Mammary epithelial cell (primary cell): ENCODE measurements at places on chromosomes 2 and 18. TPM values are rescaled to one million over a fixed set of nuclear protein-coding genes. Genes with fewer than 3 reads are reported as not detected.

DNA sequence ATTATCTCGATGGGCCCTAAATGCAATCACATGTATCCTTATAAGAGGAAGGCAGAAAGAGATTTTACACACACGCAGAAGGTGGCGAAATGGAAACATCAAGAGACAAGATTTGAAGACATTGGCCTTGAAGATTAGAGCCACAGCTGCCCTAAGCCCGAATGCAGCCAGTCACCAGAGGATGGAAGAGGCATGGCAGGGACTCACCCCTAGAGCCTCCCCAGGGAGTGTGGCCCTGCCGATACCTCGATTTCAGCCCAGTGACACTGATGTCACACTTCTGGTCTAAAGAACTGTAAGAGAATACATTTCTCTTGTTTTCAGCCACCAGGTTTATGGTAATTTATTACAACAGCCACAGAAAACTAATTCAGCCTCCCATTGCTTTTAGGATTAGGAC is 17.4 kb downstream of the TTC39C start:
- DNase-seq = no peak

DNA sequence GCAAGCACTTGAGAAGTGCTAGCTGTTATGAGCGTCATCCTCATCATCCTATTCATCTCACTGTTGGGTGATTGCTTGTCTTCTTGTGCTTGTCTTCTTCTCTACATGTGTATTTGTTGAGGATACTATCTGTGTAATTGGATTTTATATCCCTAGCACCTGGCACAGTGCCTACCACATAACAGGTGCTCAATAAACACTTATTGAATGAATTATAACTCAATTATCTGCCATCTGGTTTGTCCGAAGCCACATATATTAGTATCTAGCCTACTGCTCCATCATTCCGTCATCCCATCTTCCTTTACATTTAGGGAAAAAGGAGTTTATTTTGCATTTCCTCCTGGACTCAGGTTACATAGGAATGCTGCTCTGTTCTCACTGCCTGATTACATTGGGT is 330.4 kb upstream of the ETAA1 start:
- DNase-seq = no peak

DNA sequence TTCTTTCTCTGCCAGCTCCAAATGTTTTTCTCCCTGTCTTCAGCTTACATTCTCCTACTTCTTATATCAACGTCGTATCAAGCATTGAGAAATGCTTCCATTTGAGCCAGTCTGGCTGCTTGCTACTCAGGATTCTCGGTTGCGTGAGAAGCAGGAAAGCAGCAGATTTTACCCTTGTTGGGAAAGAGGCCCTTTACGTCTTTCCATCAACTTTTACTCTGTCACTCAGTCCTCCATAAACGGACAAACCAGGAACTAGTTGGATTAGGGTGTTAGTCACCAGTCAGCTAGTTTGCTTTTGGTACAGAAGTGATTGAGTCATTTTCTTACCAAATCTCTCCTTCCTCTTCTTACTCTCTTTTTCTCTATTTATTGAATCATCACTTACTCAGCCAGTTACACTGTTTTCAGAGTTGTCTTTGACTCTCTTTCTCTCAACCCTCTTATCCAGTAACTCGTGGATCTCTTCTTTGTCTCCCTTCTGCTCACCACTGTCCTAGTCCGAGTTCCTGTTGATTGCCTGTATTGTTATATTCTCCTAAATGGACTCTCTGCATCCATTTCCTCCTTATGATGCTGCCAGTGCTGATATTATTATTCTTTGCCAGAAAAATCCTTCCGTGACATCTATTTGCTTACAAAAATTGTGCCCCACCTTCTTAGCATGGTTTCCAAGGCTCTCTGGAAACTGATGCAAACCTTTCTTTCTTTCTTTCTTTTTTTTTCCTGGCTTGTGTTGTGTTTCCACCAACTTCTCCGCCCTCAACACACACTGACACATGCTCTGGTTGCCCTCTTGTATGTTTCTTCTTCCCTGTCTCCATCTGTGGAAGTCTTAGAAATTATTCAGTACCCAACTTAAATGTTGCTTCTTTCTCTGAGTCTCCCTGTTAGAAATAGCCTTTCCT is 61.5 kb downstream of the VRK2 start:
- peak; percentile 89 for DNase-seq

GRCh38 chr2:121400201-121400600 is 115.2 kb upstream of the TFCP2L1 start:
- DNase-seq = no peak

The CIB4 gene
- not detected for total RNA-seq

The DAW1 gene
- not detected in 2 replicates for total RNA-seq

- no peak for DNase-seq
Measured at GRCh38 chr2:188481474-188481873, 189.8 kb downstream of the GULP1 start.

The MYCN gene
- not detected in 2 replicates for total RNA-seq

GRCh38 chr2:26018184-26019055 is 15.5 kb upstream of the RAB10 start:
- peak; percentile 95 for DNase-seq

The APCDD1 gene
- 2.4 and 9.7 TPM in 2 replicates for total RNA-seq

DNA sequence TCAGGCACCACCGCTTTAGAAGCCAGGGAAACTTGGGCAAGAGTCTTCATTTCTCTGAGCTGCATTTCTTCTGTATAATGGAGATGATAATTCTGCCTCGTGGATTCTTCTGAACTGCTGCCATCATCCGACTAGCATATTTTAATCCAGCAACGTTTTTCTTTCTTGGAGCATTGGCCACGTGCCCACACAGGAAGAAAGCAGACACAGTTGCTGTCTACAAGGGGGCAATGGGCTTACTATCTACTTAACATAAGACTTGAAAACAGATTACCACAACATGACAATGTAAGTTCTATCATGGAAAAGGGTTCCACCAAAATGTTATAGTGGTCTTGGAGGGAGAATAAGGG is 176.5 kb downstream of the FAM210A start:
- no peak for DNase-seq
